ENCODE measurements at places on chromosomes 6 and 20. TPM values are rescaled to one million over a fixed set of nuclear protein-coding genes. Genes with fewer than 3 reads are reported as not detected.

SRF gene
- total RNA-seq, result 52.2 TPM

DNA sequence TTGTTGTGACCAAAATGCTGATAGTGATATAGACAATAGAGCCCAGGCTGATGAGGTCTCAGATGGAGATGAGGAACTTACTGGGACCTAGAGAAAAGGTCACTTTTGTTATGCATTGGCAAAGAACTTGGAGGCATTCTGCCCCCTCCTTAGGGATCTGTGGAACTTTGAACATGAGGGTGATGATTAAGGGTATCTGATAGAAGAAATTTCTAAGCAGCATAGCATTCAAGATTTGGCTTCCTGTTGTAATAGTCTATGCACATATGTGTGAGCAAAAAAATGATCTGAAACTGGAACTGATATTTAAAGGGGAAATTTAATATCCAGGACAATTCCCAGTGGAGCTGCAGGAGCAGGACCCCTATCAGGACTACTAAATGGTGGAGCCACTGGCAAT lies 17.1 kb downstream of the HLA-A start:
- DNase-seq, result no peak
- peaks cover 4% of the 10 kb centered on the region for H3K4me1 ChIP-seq

GRCh38 chr6:157228426-157229131 lies 94.7 kb downstream of the TMEM242 start:
- no peak for DNase-seq
- peaks cover 24% of the 10 kb centered on the region for H3K4me1 ChIP-seq
- H3K27me3 ChIP-seq, result peaks cover 17% of the 10 kb centered on the region
- H3K27ac ChIP-seq, result no peak overlapping the region

GRCh38 chr6:85062884-85063283 lies 298.5 kb upstream of the TBX18 start:
- no peaks in the 10 kb centered on the region for H3K36me3 ChIP-seq
- H3K4me3 ChIP-seq, result no peak overlapping the region
- no peak overlapping the region for H3K27ac ChIP-seq
- no peaks in the 10 kb centered on the region for H3K4me1 ChIP-seq

GRCh38 chr6:132446141-132446854 lies 45.0 kb upstream of the MOXD1 start:
- H3K27ac ChIP-seq, result no peak overlapping the region
- H3K4me1 ChIP-seq, result no peaks in the 10 kb centered on the region
- DNase-seq, result no peak
